ENCODE measurements at places on chromosomes 11 and 22. TPM values are rescaled to one million over a fixed set of nuclear protein-coding genes. Genes with fewer than 3 reads are reported as not detected.

BAD gene
- 98.6 TPM for polyA plus RNA-seq

GRCh38 chr22:36336246-36337182, 51.3 kb downstream of the MYH9 start:
- no peak for DNase-seq
- H3K27ac ChIP-seq: peak overlapping the region; percentile 46
- H3K27me3 ChIP-seq: no peaks in the 10 kb centered on the region
- H3K4me3 ChIP-seq: no peak overlapping the region

GRCh38 chr11:68018730-68019190, 8.6 kb downstream of the ALDH3B1 start:
- H3K4me1 ChIP-seq: no peaks in the 10 kb centered on the region
- H3K36me3 ChIP-seq: no peaks in the 10 kb centered on the region
- DNase-seq: no peak
- H3K27ac ChIP-seq: no peak overlapping the region
- no peaks in the 10 kb centered on the region for H3K27me3 ChIP-seq

PHF5A gene
- polyA plus RNA-seq: 57.6 TPM

GRCh38 chr11:94857337-94857736, 89.2 kb downstream of the AMOTL1 start:
- no peak overlapping the region for H3K27ac ChIP-seq
- H3K36me3 ChIP-seq: no peaks in the 10 kb centered on the region
- no peaks in the 10 kb centered on the region for H3K27me3 ChIP-seq
- no peak for DNase-seq
- H3K4me3 ChIP-seq: no peak overlapping the region

- no peaks in the 10 kb centered on the region for H3K4me1 ChIP-seq
- H3K27me3 ChIP-seq: no peaks in the 10 kb centered on the region
- H3K36me3 ChIP-seq: no peaks in the 10 kb centered on the region
- DNase-seq: no peak
Observed at GRCh38 chr11:121699801-121700200, 247.0 kb upstream of the SORL1-AS1 start.

TMA7B gene
- 0.15 TPM for polyA plus RNA-seq

GRCh38 chr11:95486979-95487378, 256.0 kb upstream of the SESN3 start:
- H3K4me3 ChIP-seq: no peak overlapping the region
- no peaks in the 10 kb centered on the region for H3K36me3 ChIP-seq
- H3K4me1 ChIP-seq: no peaks in the 10 kb centered on the region

APOA5 gene
- not detected for polyA plus RNA-seq

DNA sequence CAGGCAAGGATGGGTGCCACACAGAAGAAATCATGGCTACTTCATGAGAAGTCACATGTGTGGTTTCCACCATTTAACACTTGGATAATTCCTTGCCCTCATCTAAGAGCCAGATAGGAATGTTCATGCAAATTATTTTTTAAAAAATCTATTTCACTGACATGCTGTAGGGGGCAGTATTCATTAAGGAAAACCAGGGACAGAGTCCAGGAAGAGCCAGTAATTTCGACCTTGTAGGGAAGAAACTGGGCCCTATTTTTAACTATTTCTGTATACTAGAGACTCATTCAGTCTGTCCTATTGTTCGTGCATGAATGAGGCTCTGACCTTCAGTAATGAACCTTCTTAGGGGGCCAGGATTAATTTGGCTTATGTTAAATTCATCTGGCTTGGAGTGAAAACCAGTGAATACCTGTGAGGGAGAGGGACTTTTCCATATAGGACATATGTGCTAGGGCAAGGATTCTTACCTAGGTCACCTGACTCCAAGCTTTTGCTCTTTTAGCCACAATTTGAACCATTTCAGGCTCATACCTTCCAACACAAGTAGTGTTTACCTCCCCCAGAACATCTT, 192.7 kb downstream of the NAV2 start:
- no peak overlapping the region for H3K4me3 ChIP-seq
- no peaks in the 10 kb centered on the region for H3K4me1 ChIP-seq
- no peaks in the 10 kb centered on the region for H3K36me3 ChIP-seq
- no peak overlapping the region for H3K27ac ChIP-seq
- DNase-seq: peak; percentile 53

DNA sequence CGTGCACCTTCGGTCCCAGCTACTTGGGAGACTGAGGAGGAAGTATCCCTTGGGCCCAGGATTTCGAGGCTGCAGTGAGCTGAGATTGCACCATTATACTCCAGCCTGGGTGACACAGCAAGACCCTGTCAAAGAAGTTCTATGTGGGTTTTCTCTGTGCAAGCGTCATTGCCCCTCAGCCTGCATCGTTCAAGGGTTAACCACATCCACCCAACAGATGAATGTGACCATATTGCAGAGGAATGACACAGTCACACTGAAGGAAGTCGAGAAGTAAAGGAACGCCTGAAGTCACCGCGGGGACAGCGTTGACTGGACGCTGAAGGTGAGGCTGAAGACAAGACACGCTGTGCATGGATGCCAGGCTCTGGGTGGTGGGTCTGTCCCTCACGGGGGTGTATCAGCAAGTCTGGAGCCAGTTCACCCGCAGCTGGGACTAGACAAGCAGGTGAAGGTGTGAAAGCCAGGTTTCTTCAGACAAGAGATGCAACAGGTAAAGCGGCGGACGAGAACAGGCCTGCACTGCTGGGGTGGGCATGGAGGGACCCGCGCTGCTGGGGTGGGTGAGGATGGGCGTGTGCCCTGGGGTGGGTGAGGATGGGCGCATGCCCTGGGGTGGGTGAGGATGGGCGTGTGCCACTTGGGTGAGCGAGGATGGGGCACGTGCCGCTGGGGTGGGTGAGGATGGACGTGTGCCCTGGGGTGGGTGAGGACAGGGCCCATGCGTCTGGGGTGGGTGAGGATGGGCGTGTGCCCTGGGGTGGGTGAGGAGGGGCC, 36.5 kb upstream of the TOLLIP start:
- H3K36me3 ChIP-seq: no peaks in the 10 kb centered on the region
- H3K27ac ChIP-seq: no peak overlapping the region
- H3K4me3 ChIP-seq: no peak overlapping the region

DNA sequence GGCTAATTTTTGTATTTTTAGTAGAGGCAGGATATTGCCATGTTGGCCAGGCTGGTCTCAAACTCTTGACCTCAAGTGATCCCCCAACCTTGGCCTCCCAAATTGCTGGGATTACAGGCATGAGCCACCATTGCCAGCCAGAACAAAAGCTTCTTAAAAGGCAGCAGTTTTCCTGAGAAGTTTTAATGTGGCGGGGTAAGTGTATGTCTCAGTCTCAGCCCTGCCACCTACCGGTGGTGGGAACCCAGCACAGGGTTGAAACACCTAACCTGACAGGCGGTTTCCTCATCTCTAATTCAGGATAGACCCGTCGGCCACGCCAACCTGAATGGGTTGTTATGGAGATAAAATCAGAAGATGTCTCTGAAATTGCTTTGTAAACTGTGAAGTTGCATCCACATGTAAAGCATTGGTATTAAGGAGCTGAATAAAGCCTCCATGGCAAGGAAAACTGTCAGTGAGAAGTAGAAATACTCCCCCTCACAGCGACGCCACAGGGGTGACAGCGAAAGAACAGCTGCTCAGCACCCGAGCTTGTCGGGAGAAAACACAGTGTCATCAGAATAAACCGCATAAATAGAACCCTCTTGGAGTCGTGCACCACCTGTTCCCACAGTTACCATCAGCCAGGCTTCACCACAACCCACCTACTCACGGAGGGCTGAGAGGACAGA, 165.9 kb upstream of the NCAM1 start:
- no peaks in the 10 kb centered on the region for H3K4me1 ChIP-seq
- no peaks in the 10 kb centered on the region for H3K27me3 ChIP-seq

SPON1 gene
- polyA plus RNA-seq: 30.3 TPM

TMEM132A gene
- 8.6 TPM for polyA plus RNA-seq

GAS2L1 gene
- polyA plus RNA-seq: 49.0 TPM

TBX10 gene
- polyA plus RNA-seq: 69.4 TPM

DNA sequence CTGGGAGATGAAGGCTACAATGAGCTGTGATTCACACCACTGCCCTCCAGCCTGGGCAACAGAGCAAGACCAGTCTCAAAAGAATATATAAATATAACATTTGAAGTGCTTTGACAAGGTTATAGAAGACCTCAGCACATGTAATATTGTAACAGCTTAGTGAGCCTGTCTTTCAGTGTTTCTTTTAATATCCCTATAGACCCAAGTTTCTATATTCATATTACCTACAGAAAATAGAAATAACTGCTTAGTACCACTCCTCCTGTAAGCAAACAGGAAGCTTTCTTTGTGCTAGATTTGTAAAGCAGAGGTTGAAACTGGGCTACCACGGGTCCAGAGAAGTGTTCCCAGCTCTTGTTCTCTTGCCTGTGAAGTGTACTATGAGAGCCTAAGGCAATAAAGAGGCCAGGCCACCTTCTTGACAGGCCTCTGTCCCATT, 68.2 kb downstream of the PPP2R1B start:
- H3K4me3 ChIP-seq: no peak overlapping the region
- H3K27ac ChIP-seq: no peak overlapping the region
- no peaks in the 10 kb centered on the region for H3K4me1 ChIP-seq
- H3K27me3 ChIP-seq: no peaks in the 10 kb centered on the region

DNA sequence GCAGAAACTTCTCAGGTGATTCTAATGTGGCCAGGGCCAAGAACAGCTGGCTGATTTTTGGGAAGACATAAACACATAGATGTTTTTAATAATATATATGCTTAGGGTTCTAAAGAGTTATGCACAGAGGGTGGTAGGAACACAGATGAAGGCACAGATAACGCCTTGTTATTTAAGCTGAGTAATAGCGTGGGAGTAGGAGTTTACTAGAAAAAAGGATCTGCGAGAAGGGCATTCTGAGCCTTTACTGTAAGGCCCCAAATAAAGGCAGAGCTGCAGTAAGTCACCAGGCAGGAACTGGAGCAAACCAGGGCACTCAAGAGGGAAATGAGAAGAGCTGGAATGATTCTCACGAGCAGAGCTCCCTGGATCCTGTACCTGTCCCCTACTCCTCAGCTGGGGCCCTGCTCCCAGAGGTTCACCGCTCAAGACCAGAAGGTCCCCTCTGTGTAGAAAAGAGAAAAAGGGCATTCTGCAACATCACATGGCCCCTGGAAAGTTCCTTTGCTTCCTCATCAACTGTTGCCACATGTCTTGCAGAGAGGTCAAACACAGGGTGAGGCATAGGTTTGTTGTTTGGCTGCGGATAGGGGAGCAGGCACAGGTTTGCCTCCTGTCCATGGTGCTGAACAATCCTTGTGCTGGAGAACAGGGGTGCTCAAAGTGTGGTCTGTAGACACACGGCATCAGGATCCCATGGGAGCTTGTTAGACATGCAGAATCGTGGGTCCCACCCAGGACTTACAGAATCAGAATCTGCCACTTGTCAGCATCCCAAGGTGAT, 125.7 kb downstream of the TENM4 start:
- H3K27ac ChIP-seq: no peak overlapping the region
- H3K4me3 ChIP-seq: no peak overlapping the region
- DNase-seq: peak; percentile 16
- no peaks in the 10 kb centered on the region for H3K36me3 ChIP-seq
- no peaks in the 10 kb centered on the region for H3K4me1 ChIP-seq

BTG4 gene
- polyA plus RNA-seq: not detected

GRCh38 chr11:125270711-125271110, 106.2 kb downstream of the PKNOX2 start:
- peaks cover 3% of the 10 kb centered on the region for H3K27me3 ChIP-seq
- DNase-seq: no peak
- H3K36me3 ChIP-seq: no peaks in the 10 kb centered on the region
- no peak overlapping the region for H3K27ac ChIP-seq
- H3K4me1 ChIP-seq: no peaks in the 10 kb centered on the region
- H3K4me3 ChIP-seq: no peak overlapping the region

DNA sequence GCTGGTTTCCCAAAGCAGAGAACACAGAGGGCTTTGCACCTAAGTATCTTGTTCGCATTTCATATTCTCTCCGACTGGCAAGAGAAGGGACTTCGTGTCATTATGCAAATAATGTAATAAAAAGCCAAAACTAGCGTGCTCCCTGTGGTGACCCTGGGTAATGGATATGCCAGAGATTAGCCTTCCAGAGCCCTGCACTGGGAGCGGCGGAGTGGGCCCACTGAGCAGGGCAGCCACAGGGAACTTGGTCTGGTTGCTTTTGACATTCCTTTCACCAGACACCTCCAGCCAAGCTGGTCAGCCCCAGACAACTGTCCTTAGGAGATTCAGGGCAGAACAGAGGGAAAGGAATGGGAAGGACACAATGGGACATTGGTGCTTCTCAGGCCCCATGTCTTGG, 56.1 kb downstream of the FLI1 start:
- H3K4me3 ChIP-seq: no peak overlapping the region
- peaks cover 7% of the 10 kb centered on the region for H3K27me3 ChIP-seq
- H3K4me1 ChIP-seq: peaks cover 3% of the 10 kb centered on the region

- no peaks in the 10 kb centered on the region for H3K27me3 ChIP-seq
- peaks cover 26% of the 10 kb centered on the region for H3K4me1 ChIP-seq
- H3K4me3 ChIP-seq: no peak overlapping the region
Observed at GRCh38 chr11:6457581-6458320, 16.0 kb downstream of the TRIM3 start.

DNA sequence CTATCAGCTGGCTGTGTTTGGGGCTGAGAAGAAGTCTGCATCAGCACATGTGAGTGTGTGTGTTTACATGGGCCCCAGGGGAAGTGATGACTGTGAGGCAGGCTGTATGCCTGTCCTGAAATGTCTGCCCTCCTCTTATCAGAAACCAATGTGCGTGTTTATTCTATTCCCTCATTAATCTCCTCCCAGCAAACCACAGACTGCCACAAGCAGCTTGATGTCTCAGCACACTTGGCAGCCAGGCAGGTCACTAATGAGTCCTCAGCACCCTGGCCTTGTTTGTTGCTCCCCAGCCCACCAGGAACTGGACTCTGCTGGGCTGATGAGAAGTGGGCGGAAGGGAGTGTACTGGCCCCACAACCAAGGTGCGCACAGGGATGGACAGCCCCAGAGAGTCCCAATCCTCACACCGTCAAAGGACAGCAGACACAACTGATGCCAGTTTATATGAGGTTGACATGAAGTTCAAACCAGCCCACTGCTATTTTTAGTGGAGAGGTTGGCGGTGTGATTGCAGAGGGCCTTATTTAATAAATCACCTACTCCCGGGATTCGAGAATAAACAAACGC, 225.8 kb downstream of the ETS1 start:
- no peaks in the 10 kb centered on the region for H3K36me3 ChIP-seq
- peak overlapping the region; percentile 18 for H3K27ac ChIP-seq
- H3K27me3 ChIP-seq: no peaks in the 10 kb centered on the region
- no peak overlapping the region for H3K4me3 ChIP-seq
- H3K4me1 ChIP-seq: peaks cover 3% of the 10 kb centered on the region

ZC3H7B gene
- polyA plus RNA-seq: 53.5 TPM

Measured in small intestine (tissue), 16 donors.